ENCODE measurements at places on chromosomes 2 and 18. TPM values are rescaled to one million over a fixed set of nuclear protein-coding genes. Genes with fewer than 3 reads are reported as not detected.

The KLHL14 gene
- 0.29 TPM for polyA plus RNA-seq

DNA sequence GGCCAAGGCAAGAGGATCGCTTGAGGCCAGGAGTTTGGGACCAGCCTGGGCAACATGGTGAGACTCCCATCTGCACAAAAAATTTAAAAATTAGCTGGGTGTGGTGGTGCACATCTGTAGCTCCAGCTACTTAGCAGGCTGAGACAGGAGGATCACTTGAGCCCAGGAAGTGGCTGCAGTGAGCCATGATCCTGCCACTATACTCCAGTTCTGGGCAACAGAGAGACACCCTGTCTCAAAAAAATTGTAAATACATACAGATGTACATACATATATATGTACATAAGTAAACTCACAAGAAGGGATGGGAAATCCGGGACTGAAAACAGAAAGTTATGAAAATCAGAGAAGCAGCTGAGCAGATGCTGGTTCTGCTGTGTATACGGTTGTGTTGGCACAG lies 29.6 kb upstream of the TAF4B start:
- no peak for DNase-seq

- DNase-seq: peak; percentile 78
Observed at GRCh38 chr2:98649135-98649991, 41.0 kb downstream of the UNC50 start.

DNA sequence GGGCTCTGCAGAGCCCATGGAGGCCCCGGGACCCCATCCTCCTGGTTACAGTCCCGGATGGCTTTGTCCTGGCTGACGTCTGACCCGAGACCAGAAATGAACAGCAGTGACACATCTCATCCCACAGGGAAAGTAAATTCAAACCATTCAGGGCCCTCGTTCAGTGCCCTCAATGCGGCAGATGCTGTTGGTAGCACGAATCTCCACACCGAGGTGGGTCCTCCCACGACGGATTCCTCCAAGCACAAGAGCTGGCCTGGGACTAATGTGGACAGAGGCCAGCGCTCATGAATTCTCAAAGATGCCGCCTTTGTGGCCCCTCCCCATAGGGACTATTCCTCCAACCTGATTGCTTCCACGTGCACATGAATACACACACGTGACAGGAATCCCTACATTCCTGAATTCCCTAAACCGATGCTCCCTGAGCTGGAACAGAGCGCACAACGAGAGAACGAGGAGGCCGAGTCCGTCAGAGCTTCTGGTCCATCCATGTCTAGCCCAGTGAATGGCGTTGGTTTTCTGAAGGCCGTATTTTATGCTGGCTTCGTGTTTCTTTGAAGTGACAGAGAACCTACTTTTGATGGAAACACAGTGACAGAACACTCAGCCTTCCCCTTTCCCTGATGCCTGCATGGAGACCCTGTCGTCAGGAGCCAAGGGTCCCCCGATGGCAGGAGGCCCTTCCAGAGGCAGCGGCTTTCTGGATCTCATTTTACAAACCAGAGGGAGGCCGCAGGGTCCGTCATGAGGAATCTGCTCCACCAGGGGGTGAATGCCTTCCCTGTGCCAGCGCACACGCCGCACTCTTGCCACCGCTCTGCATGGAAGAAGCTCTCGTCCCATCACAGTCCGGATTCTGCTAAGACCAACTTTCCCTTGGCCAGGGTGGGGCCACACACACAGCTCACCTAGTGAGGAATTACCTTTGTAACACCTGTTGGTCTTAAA lies 64.3 kb upstream of the SNTG2 start:
- DNase-seq: no peak

The BCL11A gene
- 3.4 TPM for polyA plus RNA-seq

GRCh38 chr2:8819194-8819593 lies 18.2 kb downstream of the KIDINS220 start:
- DNase-seq: no peak

The MAP2 gene
- 21.1 TPM for polyA plus RNA-seq

GRCh38 chr2:100623033-100623715 lies 60.4 kb downstream of the PDCL3 start:
- DNase-seq: no peak

GRCh38 chr18:34957864-34958259 lies 83.4 kb upstream of the MAPRE2 start:
- DNase-seq: no peak

The RPRM gene
- 8.5 TPM for polyA plus RNA-seq

The ACVR2A gene
- polyA plus RNA-seq: 46.6 TPM

- peak; percentile 67 for DNase-seq
Observed at GRCh38 chr2:96533292-96534073, 3.1 kb upstream of the ARID5A start.

- DNase-seq: peak; percentile 61
Observed at GRCh38 chr18:75247611-75248421, 37.2 kb downstream of the TSHZ1 start.

The LGALSL gene
- 23.8 TPM for polyA plus RNA-seq

GRCh38 chr2:152456262-152456661 lies 121.3 kb downstream of the FMNL2 start:
- no peak for DNase-seq

- DNase-seq: no peak
Observed at GRCh38 chr2:230356084-230356483, 29.1 kb downstream of the SP140L start.

DNA sequence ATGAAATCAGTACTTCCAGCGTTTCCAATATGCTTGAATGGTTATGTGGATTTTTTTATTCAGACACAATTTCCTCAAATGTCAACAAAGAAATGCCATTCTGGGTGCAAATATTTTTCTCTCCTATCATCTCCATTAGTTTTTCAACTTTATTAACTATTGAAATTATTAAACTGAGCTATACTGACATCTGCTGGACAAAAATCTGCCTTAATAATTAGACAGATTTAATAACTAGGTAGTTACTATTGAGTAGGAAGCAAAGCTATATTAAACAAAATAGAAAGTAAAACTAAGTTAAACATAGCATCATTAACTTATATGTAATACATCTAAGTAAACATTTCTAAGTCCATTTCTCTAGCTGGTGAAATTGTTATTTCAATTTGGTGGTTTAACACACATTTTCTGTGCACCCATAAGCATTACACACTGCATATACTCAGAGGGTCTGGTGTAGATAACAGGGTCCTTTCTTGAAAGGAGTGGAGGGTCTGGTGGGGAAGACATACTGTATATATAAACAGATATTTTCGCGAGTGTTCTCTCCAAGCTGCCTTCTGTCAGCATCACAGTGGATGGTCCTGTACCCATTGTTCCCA lies 77.0 kb downstream of the LANCL1 start:
- peak; percentile 21 for DNase-seq

The MYO5B gene
- polyA plus RNA-seq: 8.3 TPM

- no peak for DNase-seq
Observed at GRCh38 chr2:134131681-134132489, 122.0 kb upstream of the MGAT5 start.

- no peak for DNase-seq
Observed at GRCh38 chr18:66271962-66272361, 331.9 kb downstream of the CDH19 start.

GRCh38 chr2:232634206-232635150 lies 1.1 kb downstream of the EFHD1 start:
- peak; percentile 13 for DNase-seq

The TEX44 gene
- not detected for polyA plus RNA-seq

The CHMP3 gene
- 140 TPM for polyA plus RNA-seq

GRCh38 chr2:178412047-178412446 lies 38.9 kb downstream of the PRKRA start:
- DNase-seq: no peak

The MRPL33 gene
- 107 TPM for polyA plus RNA-seq

The TMEM169 gene
- 11.5 TPM for polyA plus RNA-seq

- DNase-seq: no peak
Observed at GRCh38 chr18:68176901-68177300, 538.0 kb downstream of the TMX3 start.

GRCh38 chr2:25960920-25961319 lies 21.4 kb downstream of the KIF3C start:
- peak; percentile 15 for DNase-seq

The NPHP1 gene
- 5.5 TPM for polyA plus RNA-seq

- no peak for DNase-seq
Observed at GRCh38 chr2:118049816-118050140, 35.9 kb upstream of the CCDC93 start.

DNA sequence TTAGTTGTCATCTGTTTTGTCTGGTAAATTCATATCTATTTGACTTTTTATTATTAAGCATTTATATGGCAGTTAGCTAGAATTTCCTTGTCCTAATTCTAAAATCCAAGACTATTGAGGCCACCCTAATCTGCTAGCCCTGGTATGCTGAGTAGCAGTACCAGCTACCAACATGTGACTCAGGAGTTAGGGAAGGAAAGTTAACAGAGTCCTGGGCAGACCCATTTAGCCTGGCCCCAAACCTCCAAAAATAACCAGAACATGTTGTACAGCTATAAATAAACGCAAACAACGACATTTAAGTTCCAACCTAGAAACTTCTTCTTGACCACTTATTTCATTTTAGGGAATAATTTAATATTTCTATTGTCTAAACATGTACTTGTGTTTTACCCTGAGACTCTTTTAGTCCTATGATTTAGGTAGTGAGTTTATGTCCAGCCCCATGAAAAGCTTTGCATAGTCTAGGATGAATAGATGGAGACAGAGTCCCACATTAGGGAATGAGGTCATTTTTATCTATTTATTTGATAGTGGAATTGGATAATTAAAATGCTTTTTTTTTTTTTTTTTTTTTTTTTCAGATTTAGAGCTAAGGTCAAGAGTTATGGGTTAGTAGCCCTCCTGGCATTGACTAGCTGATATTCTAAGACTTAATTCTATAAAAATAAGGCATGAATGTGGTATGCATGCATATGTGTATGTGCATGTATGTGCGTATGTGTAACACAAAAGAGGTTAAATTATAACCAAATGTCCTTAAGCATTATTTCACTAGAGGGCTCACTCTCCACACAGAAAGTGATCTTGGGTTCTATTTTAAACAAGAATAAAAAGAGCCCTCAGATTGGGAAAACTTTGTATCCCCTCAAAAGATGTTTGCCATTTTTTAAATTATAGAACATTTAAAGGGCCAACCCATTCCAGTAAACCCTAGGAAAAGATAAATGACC lies 160.1 kb upstream of the MAPRE2 start:
- DNase-seq: peak; percentile 23

The CCDC141 gene
- polyA plus RNA-seq: 52.3 TPM

DNA sequence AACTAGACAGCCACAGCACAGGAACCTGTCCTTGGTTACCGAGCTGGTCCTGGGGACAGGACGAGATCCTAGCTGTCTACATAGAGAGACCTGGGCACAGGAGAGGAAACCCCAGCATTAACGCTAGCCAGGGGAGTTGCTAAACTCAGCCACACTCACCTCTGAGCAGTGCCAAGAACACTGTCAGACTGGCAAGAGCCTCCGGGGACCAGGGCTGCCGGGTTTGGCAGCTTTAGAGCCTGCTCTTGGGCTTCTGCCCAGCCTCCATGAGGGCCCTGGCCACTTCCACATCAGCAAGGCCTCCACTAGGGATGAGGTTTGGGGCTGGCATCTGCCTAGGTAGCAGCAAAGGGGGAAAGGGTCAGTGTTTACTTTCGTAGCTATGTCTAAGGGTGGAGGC lies 6.7 kb downstream of the TMBIM1 start:
- DNase-seq: no peak

The CREG2 gene
- polyA plus RNA-seq: 3.6 TPM

- peak; percentile 41 for DNase-seq
Observed at GRCh38 chr2:122156176-122156890, 400.9 kb downstream of the TSN start.

The RIOK3 gene
- polyA plus RNA-seq: 88.3 TPM

GRCh38 chr2:122338000-122338399 lies 582.5 kb downstream of the TSN start:
- DNase-seq: no peak

The DLGAP1 gene
- polyA plus RNA-seq: not detected

DNA sequence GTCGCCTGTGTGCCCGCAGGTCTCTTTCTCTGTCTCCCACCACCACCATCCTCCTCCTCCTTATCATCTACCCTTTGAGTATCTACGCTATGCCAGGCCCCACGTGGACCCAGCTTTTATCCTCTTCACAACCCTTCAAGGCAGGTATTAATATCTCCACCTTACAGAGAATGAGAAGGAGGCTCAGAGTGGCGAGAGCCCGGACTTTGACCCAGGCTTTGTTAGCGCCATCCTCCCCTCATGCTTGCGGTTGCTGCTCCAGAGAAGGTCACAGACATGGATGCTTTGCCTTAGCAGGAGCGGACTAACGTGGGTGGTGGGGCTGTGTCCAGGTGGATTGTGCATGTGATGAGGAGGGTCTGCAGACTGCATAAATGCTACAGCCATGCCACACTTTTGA lies 119.8 kb downstream of the CELF4 start:
- no peak for DNase-seq

The CNGA3 gene
- polyA plus RNA-seq: 0.79 TPM

DNA sequence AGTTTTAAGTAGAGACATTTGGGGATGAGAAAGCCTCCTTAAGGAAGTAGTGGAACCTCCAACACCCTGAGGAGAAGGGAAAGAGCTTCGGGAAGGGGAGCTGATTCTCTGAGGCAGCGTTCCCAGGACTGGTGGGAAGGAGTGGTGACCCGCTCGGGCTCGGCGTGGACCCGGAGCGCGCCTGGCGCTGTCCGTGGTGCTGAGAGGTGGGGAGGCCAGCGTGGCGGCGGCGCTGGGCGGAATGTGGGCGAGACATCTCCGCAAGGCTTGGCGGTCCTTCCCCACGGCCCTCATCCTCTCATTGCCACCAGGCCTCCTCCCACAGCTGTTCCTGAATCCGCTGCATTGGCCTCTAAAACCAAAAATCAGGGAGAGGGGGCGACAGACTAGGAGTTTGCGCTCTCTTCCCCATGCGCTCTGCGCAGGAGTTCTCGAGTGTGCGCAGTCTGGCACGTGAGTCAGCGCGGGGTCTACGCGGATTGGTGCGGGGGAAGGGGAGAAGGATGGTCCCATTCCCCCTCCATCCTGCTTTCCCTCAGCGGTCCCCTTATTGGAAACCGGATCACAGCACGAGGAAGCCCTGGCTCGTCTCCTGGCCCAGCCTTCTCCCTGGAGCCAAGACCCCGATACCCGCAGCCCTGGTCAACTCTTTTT lies 857 bp downstream of the RESP18 start:
- DNase-seq: peak; percentile 58

DNA sequence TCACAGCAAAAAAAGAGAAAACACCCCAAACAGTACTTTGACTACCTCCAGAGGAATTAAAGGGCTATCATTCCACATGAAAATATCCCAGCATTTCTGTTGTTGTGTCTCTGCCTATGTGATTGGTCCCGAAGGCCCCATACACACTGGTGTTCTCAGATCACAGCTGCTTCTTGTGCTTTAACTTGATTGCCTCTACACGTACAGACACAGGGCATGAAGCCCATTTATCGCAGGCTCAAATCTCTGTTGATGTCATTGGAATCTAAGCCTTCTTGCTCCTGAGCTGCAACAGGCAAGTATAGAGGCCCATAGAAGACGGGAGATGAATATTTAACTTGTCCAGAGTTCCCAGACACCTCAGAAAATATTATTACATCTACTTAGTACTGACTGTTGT lies 405.2 kb downstream of the NCKAP5 start:
- DNase-seq: peak; percentile 75

Data from muscle of arm (tissue), 14 donors.